Stimulated activated CD8-positive, alpha-beta memory T cell treated with anti-CD3 and anti-CD28 coated beads, Interleukin-7, amount 100 ng/mL, for 4 hours (primary cell): ENCODE measurements at places on chromosomes 1 and 21.

GRCh38 chr1:7953850-7954609 lies 7.5 kb upstream of the PARK7 start:
- DNase-seq, result peak; percentile 87

DNA sequence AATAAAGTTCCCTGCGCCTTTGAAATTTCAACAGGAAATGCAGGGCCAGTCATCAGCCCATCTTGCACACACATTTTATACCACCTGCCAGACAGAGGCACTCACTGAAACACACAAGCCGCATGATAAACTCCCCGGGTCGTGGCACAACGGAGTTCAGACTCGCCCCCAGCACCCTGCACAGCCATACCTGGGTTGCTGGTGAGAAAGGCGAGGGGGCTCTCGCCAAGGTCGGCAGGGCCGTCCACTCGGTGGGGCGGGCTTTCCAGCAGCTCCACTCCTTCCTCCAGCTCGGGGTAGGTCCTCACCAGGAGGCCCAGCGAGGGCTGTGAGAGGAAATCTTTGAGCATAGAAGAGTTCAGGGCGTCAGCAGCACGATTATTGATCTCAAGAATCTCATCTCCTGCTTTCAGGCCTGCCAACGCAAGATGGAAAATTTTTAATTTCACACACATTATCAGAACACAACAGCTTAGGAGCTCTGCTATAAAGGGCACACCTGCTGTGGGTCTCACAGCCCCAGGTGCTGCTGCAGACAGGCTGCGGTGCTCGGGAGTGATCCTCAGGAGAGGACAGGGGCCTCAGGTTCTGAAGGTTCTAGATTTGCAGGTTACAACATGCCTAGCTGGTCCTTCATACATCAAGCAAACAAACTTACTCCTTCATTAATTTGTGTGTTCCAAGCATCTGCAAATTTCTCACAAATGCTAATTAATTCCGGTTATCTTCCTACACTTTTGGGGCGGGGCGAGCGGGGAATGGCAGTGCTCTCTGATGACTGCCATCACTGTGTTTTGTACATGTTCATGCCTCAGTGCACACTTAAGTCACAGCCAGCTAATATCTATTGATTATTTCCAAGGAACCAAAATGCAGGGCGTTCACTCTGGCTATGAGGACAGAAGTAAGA lies 144.2 kb upstream of the KRTAP19-8 start:
- peak; percentile 33 for DNase-seq

- DNase-seq, result no peak
Observed at GRCh38 chr1:187689129-187689528, 860.4 kb downstream of the PLA2G4A start.

DNA sequence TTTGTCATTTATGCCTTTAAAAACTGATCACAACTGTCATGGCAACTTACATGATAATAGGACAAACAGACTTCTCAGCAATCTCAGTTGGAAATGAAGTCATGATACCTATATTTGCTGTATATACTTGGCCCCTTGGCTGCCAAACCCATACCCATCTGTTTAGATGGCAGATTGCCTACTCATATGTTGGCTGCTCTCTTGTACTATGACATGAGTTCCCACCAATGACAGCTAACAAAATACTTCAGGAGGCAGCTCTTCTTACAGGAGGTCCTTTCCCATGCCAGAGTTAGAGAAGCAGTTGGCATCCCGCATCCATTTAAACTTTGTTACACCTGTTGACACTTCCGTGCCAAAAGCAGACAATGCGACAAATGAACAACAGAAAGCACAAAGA lies 603.1 kb upstream of the ADGRL2 start:
- DNase-seq, result no peak

DNA sequence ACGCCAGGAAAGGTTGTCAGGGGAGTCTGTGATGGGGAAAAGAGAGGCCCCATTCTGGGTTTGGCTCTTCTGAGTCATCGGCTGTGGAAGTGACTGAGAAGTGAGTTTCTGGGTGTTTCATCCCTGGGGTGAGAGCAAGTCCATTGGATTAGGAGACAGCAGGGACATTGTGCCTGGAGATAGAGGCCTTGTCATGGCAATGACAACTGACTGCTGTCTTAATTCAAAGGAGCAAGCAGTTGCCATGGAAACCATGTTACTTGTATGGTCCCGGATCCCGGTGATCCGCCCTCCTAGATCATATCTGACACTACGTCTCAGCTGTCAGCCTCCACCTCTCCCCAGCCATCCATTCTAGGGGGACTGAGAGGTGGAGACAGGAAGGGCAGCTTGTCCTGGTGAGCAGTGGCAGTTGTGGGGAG lies 34.4 kb downstream of the KIAA0040 start:
- no peak for DNase-seq

DNA sequence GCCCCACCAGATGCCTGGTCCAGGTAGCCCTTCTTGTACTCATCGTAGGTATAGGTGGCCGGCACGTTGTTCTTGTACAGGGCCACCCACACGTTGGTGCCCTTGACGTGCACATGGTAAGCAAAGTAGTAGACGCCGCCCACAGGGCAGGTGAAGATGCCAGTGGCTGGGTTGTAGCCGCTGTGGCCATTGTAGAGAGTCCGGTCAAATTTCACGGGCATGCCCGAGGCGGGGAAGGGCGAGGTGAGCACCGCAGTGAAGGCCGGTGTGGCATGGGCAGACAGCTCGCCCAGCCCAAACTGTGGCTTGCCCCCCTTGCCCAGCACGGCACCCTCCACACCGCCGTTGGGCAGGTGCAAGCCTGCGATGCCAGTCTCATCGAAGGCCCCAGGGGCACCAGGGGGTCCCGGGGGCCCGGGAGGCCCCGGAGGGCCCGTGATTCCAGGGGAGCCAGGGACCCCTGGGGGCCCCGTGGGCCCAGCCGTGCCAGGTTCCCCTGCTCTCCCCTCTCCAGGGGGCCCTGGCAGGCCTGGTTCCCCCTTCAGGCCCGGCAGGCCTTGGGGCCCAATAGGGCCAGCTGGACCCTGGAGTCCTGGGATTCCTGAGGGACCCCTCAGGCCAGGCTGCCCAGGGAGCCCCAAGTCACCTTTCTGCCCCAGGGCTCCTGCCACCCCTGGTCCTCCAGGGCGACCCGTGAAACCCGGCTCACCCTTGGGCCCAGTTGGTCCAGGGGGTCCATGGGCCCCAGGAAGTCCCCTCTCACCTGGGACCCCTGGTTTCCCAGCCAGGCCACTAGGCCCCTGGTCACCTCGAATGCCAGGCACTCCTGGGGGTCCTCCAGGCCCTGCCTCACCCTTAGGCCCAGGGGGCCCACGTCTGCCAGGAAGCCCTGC lies 9.2 kb downstream of the ADPRS start:
- no peak for DNase-seq

DNA sequence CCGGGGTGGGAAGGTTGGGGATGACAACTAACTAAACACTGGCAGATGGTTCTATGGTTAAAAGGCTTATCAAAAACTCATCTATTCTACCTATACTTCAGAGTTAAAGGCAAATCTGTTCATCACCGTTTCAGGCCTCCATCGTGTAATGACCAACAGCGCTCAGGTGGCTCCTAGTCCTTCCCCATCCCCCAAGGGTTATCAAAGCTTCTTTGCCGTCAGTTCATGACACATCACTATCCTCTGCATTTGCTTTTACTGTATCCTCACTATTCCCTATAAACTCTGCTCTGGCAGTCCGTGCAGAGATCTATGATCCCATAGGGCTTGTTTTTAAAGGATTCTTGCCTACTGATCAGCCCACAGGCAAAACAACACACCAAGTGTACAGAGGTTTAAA lies 8.2 kb downstream of the HMGN1 start:
- DNase-seq, result no peak

GRCh38 chr1:115982400-115982799 lies 6.1 kb downstream of the SLC22A15 start:
- no peak for DNase-seq

DNA sequence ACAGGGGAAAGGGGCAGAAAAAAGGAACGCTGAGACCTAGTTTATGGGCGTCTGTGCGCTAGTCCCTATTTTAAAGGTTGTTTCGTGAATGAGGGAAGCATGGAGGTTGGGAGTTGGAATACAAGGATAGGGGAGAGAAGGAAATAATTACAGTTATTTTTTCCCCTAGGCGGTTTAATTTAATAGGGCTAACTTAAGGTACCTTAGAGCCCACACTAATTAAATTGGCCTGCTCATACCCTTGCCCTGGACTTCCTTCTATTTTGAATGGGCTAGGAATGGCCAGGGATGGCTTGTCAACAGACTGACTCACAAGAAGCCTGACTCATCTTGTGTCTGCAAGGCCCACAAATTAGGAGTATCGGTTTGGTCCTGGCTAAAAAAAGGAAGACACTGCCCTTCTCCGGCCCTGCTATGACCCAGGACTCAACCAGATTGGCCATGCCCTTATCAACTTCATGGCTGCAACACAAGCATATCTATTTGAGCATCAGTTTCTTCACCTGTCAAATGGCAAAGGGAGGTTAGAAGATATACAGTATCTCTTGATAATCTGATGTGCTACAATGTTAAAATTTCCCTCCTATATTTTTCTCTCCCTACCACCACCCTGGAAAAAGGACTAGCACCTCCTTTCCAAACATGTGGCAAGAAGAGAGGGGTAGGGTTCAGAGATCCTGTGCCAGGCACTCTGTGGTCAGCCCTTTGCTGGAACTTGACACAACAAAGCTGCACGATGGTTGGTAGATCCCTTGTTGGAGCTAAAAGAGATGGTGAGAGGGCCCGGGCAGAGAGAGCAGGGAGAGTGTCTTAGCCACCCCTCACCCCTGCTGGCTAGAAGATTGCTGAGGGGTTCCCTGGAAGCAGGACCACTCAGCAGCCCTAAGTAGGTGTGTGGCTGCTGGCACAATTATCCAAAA lies 2.2 kb upstream of the SSBP3 start:
- no peak for DNase-seq

DNA sequence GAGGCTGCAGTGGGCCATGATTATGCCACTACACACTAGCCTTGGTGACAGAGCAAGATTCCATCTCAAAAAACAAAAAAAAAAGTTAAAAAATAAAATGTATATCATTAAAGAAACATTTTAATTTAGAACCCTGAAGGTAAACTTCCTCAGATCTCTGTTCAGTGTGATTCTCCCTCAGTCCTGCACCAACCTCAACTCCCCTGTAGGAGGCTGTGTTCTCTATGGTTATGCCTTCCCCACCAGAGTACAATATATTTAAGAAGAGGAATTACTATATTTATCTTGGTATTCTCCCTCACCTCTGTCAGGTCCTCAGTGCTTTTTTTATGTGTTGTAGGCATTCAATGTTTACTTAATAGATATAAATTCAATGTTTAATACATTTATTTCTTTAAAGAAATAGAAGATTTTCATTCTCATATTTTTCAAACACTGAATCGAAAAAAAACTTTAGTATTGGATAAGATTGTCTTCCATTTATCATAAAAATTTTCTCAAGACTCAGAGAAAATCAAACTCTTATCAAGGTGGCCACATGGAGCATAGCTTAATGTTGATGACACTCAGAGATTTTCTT lies 4.8 kb upstream of the LRRC8B start:
- DNase-seq, result peak; percentile 39

- DNase-seq, result no peak
Observed at GRCh38 chr1:58895082-58895481, 111.2 kb upstream of the JUN start.

DNA sequence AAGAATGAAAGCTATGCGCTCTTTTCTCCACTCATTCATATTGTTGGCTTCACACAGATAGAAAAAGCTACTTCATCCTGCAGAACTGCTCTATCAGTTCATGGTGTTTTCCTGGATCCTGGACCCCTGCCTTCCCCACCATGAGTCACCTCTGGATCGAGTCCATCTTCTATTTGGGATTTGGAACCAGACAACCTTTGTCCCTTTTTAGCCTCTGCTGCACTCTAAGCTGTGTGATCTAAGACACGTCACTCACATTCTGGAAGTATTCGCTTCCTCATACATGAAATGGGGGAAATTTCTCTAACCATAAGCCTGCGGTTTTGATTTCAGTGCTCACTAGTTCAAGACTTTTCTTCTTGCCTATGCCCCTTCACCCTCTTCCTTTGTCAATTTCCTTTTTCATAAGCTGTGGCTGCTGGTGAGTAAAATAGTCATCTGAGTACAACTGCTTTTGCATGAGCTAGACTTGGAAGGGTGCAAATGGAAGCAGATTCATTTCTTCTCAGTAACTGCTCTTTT lies 14.1 kb upstream of the DEGS1 start:
- DNase-seq, result no peak

GRCh38 chr1:155648207-155649147 lies 38.5 kb downstream of the MSTO1 start:
- DNase-seq, result no peak

DNA sequence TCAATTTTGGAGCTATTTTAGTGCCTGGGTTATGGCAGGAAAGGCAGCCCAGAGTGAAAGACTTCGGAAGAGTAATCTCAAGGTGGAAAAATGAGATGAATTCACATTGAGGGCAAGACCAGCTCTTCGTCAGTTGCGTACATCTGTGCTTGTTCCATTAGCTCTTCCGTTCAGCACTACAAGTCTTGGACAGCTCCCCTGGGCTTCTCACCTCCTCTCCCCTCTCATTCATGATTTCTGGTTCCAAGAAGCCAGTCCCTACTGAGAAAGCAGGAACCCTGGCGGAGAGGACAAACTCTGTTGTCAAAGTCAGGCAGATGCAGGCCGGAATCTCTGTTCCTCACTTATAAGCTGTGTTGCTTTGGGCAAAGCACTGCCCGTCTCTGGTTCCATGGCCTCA lies 76.5 kb downstream of the ACTL8 start:
- no peak for DNase-seq
